Posterior vena cava (tissue), 2 donors: ENCODE measurements at places on chromosomes 1 and 21. TPM values are rescaled to one million over a fixed set of nuclear protein-coding genes. Genes with fewer than 3 reads are reported as not detected.

GRCh38 chr1:37922767-37923550 lies 23.9 kb downstream of the INPP5B start:
- no peak for DNase-seq

DNA sequence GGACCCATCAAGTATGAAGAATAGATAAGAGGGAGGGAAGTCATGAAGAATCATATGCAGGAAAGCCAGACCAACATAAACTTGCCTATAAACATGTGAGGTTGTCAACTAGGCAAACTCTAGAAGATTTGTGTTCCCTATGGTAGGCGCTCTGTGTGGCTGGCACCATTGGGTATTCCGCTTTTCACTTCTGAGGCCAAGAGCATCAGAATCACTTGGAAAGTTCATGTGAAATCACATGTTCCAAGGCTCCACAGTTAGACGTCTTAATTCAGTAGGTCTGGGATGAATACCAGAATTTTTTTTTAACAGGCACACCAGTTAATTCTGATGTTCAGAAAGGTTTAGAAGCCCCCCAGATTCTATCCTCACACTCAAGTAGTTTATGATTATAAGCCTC lies 50.5 kb upstream of the LAX1 start:
- no peak for DNase-seq

- no peak for DNase-seq
Observed at GRCh38 chr1:154353460-154353904, 28.2 kb downstream of the ATP8B2 start.

DNA sequence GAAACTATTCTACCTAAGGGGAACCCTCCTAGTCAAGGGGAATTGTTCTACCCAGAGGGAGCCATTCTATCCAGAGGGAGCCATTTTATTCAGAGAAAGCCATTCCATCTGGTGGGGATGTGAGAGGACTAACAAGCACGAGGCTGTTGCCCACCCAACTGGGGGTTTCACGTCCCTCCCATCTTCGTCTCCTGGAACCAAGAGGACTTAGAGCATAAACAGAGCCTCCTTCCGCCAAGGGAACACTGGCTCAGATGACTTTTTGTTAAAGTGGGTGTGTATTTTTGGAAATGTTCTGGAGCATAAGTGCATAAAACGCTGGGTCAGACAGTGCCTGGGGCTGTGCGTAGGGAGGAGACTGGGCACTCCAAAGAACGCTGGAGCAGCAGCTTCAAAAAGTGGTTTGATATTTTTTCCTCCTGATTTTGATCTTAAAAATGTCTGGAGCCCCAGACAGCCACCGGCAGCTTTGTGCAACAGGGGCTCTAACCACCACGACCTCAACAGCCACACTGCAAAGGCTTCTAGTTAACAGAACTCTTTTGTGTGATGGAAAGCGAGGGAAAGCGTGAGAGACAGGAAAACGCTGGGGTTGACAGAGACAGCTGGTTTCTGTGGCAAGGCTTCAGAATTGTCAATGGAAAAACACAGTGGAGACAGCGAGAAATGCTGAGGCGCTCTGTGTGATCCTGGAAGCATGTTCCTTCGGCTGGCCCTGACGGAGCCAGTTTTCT lies 363.6 kb upstream of the CAMK1G start:
- no peak for DNase-seq

DNA sequence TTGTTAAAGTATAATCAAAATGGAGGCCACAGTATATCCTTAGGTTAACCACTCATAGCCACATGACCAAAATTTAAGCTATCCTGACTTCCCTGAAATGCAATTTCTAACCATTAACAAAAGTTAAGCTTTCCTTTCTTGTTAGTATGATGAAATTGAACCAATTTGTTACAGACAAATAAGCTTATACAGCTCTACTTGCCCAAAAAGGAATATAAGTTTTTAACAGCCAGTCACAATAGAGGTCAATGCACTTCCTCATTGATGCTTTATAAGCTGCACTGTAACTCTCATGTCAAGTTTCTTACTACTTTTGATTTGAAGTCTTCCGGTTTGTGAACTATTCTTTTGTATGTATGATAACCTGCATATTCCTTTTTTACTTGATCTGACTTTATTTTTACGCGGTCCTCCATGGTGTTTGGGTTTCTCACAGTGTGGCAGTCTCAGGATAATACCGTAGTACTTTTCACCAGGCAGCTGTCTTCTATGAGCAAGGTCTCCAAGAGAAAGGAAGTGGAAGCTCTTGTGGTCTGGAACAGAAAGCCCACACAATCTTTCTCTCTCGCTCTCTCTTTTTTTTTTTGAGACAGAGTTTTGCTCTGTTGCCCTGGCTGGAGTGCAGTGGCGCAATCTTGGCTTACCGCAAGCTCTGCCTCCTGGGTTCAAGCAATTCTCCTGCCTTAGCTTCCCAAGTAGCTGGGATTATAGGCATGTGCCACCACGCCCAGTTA lies 331.6 kb downstream of the SRGAP2C start:
- no peak for DNase-seq

DNA sequence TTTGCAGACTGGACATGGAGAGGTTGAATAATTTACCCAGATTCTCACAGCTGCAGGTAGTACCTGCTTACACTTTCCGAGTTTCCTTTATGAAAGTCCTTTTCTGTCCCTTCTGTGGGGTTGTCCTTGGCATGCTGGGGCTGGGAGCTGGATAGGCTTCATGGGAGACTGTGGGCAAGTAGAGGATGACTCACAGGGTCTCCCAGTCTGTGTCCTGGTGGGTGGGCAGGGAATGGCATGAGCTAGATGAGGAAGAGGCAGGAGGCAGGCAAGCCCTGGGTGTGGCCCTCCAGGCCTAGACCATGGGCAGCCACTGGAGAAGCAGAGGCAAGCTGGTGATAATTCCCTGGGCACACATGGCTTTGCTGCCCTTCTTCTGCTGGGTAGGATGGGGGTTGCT lies 80.6 kb downstream of the NAV1 start:
- DNase-seq, result no peak

DNA sequence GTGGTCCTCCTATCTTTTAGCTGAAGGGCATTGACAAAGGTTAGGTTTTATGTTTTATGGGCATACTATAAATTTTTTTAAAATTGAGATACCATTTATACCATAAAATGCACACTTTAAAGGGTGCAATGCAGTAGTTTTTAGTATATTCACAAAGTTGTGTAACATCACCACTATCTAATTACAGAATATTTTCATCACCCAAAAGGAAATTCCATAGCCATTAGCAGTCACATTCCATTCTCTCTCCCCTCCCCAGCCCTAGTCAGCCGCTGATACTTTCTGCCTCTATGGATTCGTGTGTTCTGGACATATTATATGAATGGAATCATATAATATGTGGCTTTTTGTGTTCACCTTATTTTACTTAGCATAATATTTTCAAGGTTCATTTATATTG lies 135.8 kb upstream of the B3GALT2 start:
- no peak for DNase-seq

DNA sequence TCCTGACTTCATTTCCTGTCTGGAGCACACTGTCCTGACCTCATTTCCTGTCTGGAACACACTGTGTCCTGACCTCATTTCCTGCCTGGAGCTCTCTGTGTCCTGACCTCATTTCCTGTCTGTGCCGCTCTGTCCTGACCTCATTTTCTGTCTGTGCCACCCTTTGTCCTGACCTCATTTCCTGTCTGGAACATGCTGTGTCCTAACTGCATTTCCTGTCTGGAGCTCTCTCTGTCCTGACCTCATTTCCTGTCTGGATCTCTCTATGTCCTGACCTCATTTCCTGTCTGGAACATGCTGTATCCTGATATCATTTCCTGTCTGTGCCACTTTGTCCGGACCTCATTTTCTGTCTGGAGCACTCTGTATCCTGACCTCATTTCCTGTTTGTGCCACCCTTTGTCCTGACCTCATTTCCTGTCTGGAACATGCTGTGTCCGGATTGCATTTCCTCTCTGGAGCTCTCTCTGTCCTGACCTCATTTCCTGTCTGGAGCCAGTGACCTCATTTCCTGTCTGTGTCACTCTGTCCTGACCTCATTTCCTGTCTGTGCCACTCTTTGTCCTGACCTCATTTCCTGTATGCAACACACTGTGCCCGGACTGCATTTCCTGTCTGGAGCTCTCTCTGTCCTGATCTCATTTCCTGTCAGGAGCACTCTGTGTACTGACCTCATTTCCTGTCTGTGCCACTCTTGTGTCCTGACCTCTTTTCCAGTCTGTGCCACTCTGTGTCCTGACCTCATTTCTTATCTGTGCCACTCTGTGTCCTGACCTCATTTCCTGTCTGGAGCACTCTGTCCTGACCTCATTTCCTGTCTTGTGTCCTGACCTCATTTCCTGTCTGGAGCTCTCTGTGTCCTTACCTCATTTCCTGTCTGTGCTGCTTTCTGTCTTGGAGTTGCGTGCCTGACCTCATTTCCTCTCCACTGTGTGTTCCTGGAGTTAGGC lies 27.6 kb downstream of the SKI start:
- DNase-seq, result no peak

DNA sequence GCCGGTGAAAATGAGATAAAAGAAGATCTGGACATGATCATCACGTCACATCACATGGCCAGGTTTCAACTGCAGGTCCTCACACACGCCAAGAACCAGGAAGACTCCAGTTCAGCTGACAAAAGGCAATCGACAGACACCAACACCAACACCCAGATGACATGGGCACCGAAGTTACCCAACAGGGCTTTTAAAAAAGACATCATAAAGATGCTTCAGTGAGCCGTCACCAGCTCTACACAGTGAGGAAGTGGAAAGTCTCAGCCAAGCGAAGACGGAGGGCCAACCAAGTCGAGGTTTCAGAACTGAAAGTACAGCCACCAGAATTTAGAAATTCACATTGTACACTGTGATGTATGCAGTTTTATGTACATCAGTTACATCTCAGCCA lies 154.3 kb upstream of the COL6A1 start:
- DNase-seq, result no peak

- DNase-seq, result no peak
Observed at GRCh38 chr1:19346026-19346425, 33.9 kb downstream of the SLC66A1 start.

- DNase-seq, result no peak
Observed at GRCh38 chr1:241499910-241500309, 19.6 kb downstream of the FH start.

- DNase-seq, result no peak
Observed at GRCh38 chr1:36639461-36639860, 156.7 kb upstream of the CSF3R start.

DNA sequence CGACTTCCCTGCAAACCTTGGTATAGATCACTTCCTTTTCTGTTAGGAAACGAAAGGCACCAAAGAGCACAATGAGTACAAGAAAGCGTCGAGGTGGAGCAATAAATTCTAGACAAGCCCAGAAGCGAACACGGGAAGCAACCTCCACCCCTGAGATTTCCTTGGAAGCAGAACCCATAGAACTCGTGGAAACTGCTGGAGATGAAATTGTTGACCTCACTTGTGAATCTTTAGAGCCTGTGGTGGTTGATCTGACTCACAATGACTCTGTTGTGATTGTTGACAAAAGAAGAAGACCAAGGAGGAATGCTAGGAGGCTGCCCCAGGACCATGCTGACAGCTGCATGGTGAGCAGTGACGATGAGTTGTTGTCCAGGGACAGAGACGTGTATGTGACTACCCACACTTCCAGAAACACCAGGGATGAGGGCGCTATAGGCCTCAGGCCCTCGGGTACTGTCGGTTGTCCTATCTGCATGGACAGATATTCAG lies 18.5 kb downstream of the FAM89A start:
- DNase-seq, result no peak

- DNase-seq, result no peak
Observed at GRCh38 chr1:233025157-233025556, 74.7 kb downstream of the NTPCR start.

GRCh38 chr1:115136106-115136505 lies 46.8 kb upstream of the TSPAN2 start:
- no peak for DNase-seq

DNA sequence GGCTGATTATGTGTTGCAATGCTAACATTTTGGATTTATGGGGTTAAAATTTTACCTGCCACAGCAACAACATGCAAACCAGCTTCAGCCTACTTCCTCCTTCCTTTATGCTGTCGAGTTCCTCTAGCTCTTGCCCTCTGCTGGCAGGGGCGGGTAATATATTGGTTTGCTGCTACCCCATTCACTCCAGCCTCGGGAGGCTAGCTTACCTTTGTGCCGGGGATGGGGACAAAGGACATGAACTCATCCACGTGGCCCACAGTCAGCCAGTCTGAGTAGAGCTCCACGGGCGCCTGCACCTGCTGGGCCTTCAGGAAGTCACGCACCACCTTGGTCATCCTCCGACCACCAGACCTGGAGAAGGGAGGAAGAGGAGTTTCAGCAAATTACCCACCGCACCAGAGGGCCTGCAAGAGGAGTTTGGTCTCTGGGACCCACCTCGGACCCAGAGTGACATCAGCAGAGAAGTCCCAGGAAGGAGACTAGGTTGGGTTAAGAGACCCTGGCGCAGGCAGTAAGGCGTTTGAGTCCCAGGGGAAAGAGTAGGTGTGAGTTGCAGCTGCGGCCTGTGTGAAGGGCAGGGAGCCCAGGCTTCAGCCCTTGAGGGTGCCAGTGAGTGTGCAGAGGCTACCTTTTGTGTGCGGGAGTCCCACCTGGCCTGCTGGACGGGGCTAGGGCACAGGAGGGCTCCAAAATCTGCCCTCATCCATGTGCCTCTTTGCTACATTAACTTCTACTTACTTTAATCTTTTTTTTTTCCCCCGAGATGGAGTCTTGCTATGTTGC lies 21.8 kb upstream of the SDHB start:
- no peak for DNase-seq

DNA sequence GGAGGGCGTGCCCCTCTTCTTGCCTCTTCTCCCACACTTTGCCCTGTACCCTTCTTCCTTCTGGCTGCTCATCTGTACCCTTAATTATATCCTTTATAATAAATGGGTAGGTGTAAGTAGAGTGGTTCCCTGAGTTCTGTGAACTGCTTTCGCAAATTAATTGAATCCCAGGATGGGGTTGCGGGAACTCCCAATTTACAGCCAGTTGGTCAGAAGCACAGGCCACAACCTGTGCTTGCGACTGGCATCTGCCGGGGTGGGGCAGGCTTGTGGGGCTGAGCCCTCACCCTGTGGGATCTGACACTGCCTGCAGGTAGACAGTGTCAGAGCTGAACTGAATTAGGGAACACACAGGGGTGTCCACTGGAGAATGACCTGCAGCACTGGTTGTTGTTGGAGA lies 244.9 kb downstream of the KCNJ6 start:
- DNase-seq, result no peak

GRCh38 chr1:226063224-226063976 lies 884 bp downstream of the H3-3A start:
- DNase-seq, result peak; percentile 83

- DNase-seq, result no peak
Observed at GRCh38 chr1:44318097-44319088, 36.7 kb downstream of the ERI3 start.

The TSSK3 gene
- 2.6 TPM for total RNA-seq

The MACF1 gene
- 609 TPM for total RNA-seq

The OR6K3 gene
- total RNA-seq, result not detected

The FCRL6 gene
- total RNA-seq, result 0.42 TPM

The AMY1B gene
- total RNA-seq, result not detected

The FAM3B gene
- 1.1 TPM for total RNA-seq

The HMGCS2 gene
- not detected for total RNA-seq

The CD5L gene
- total RNA-seq, result 0.37 TPM

The COL8A2 gene
- 35.9 TPM for total RNA-seq

The HFM1 gene
- 2.1 TPM for total RNA-seq

The FAM151A gene
- total RNA-seq, result not detected
